NCI-H187 (cell line): ENCODE measurements at places on chromosomes 12 and 14.

DNA sequence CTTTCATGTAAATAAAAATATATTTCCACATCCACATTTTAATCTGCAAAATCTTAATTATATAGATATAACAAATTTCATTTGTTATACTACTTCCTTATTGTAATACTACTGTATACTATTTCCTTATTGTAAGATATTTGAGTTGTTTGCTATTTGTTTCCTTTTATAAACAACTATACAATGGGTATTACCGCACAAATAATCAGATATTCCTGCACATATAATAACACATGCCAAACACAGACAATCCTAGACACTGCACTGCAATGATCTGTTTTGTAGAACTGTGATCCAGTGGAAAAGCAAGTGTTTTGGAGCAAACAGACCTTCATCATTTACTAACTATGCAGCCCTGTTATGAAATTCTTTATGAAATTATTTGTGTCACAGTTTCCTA is 30.5 kb downstream of the PRKD1 start:
- DNase-seq: no peak

DNA sequence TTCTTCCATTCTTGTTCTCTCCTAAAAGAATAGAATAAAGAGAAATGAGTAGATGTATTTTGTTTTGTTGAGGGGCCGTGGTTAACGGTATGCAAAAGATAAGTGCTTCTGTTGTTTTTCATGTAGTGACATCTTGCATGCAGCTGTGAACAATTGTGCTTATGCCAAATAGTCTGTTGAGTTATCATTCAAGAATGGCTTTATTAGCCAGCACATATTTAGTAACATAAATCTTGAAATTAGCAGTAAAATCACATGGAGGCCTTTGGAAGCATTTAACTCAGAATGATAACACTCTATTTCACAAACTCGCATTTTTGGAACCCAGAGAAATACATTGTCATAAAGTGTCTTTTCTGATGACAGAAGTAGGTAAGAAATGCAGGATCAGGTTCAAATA is 1772.0 kb upstream of the FLRT2 start:
- no peak for DNase-seq

GRCh38 chr14:61678975-61679374 is 16.3 kb upstream of the HIF1A start:
- no peak for DNase-seq

DNA sequence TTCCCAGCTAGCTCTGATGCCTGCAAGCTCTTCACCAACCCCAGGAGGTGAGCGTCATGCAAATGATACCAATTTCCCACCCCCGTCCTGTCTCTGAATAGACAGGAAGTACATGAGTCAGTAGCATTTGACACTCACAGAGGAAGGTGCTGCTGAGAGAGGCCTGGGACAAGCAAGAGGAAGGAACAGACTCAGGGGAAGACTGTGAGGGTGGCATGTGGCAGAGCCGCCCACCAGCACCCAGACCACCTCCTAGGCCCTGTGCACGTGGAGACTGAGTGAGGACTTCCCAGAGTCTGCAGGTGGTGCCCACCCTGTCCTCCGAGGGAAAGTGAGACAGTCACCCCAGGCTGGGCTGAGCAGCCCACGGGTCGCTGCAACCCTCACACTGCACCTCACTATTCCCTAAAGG is 199.5 kb upstream of the SFSWAP start:
- DNase-seq: no peak

- DNase-seq: no peak
Measured at GRCh38 chr12:3055026-3055703, 22.0 kb upstream of the TSPAN9 start.

GRCh38 chr12:85260896-85261295 is 19.1 kb upstream of the ALX1 start:
- DNase-seq: no peak

GRCh38 chr12:49397000-49397399 is 29.7 kb downstream of the SPATS2 start:
- no peak for DNase-seq

GRCh38 chr14:74064883-74065282 is 19.4 kb downstream of the ALDH6A1 start:
- no peak for DNase-seq

DNA sequence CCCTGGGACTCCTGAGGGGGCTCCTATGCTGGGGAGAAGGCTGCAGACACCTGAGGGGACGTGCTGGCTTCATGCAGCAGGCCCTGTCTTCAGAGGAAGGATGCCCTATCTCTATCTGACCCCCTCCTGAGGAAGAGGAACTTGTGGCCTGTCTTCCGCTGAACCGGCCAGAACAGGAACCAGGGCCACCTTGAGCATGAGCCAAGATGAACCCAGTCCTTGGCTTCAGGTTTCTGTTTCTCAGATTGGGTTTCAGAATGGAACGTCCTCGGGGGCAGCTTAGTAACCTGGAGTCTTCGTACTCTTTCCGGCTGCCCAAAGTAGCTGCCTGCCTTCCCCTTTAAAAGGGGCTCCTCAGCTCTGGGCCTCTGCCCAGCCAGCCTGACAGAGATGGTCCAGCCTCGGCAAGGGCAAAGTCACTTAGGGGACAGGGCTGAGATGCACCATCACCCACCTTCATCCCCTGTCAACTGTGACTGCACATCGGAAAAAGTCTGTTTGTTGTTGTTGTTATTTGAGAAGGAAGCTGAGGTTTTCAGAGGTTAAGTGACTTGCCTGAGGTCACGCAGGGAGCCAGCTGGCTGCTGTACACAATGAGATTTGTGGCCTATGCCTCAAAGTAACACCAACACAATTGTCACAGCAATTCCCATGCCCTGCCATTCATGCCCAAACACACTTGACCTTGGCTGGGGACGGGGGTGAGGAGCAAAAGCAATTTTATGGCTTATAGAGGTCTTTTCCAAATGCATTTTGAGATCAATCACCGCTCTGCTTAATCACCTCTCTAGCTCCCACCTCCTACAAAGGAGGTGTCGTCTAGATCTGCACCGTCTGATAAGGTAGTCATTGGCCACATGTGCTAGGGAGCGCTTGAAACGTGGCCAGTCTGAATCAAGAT is 13.4 kb downstream of the ASB2 start:
- no peak for DNase-seq

- no peak for DNase-seq
Measured at GRCh38 chr12:102549691-102550090, 69.3 kb upstream of the IGF1 start.

DNA sequence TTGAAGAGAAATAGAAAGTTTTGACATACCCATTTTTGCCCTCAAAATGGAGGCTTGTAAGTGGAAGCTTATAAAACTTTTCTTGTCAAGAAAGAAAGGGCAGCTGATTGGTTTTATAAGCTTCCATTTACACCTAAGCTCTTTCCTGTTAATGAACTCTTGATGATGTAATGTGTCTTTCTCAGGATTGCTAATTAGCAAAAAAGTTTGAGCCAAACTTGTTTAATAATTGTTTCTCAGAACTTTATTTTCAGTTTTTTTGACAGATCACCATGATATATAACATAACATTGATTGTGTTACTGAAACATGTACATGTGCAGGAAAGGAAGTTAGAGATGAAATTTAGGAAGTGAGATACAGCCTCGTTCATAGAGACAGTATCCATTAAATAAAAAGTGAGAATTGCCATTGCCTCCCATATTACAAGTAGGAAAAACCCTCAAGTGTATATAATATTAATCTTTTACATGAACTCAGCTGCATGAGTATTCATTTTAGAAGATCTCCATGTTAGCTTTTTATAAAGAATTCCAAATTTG is 26.8 kb downstream of the RIC8B start:
- no peak for DNase-seq

DNA sequence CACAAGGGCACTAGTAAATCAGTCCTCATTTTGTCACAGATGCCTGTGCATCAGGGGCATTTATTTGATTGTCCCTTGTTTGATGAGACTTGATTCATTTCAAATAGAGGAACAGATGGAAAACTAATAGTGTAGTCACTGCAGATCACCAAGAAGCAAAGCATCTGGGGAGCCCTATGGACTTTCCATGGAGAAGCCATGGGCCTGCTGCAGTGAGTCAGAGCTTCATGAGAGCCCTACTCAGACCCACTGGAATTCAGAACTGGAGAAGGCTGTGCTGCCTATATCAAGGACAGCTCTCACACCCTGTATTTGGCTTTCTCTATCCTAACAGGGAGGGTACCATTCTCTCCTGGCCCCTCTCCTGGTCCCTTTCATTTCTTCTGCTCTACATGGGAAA is 126.2 kb downstream of the GRIP1 start:
- DNase-seq: no peak

GRCh38 chr12:47231456-47231855 is 151.7 kb upstream of the AMIGO2 start:
- no peak for DNase-seq

GRCh38 chr14:72686832-72687231 is 207.1 kb downstream of the DPF3 start:
- no peak for DNase-seq

DNA sequence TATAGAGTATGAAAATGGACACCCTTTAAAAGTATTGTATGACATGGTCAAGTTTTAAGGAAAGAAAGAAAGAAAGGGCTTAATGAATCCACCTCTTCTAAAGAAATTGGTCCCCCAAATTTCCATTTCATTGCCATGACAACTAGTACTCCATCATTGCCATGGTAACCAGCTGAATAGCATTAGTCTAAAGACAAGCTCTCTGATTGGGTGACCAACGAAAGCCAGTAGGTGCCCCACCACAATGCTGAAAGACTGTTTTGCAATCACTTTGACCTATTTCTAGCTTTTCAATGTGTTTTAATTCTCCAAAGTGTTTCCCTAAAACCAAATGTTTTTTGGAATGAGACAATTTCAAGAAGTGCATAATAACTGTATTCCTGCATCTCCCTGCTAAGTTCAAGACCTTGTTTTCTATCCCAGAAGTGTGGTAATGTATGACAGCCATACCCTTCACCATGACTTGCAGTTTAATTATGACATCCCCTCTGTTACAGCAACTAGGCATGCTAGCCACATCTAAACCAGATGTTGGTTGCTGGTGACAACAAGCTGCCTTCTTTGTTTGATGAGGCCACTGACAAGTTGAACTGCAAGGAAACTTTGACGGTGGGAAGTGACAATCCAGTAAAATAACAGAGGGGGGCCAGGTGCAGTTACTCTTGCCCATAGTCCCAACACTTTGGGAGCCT is 46.7 kb downstream of the KICS2 start:
- no peak for DNase-seq

DNA sequence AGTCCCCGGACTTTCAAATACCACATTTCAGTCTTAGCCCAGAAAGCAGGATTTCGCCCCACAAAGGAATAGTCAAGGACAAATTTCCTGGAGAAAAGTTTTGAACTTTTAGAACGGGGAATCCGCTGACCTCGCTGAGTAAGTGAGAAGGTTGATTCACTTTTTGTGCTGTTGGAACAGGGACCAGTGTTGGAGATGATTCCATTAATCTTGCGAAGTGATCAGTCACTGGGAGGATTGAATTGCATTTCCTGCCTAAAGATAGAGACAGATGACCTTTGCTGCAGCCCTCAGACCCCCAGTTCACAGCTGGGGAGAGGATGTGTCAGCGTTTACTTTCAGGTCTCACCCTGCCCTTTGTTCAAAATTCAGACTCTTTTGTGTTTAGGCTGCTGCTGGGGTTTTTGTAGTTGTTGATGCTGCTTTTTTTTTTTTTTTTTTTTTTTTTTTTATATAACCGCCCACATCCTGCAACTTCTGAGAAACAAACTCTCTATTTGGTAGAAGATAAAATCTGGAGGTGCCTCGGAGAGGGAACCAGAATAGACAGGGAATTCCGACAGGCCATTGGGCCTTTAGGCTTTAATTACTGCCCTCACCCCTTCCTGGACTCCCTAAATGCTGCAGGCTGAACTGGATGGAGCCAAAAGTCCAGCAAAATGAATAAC is 9.8 kb upstream of the KDM2B start:
- DNase-seq: no peak

- no peak for DNase-seq
Measured at GRCh38 chr12:119838826-119839600, 38.1 kb downstream of the CIT start.

GRCh38 chr12:122368361-122369073 is 54.0 kb downstream of the CLIP1 start:
- no peak for DNase-seq

- DNase-seq: no peak
Measured at GRCh38 chr12:116604951-116605641, 45.9 kb downstream of the MAP1LC3B2 start.

GRCh38 chr14:97361958-97362357 is 564.8 kb downstream of the VRK1 start:
- no peak for DNase-seq

DNA sequence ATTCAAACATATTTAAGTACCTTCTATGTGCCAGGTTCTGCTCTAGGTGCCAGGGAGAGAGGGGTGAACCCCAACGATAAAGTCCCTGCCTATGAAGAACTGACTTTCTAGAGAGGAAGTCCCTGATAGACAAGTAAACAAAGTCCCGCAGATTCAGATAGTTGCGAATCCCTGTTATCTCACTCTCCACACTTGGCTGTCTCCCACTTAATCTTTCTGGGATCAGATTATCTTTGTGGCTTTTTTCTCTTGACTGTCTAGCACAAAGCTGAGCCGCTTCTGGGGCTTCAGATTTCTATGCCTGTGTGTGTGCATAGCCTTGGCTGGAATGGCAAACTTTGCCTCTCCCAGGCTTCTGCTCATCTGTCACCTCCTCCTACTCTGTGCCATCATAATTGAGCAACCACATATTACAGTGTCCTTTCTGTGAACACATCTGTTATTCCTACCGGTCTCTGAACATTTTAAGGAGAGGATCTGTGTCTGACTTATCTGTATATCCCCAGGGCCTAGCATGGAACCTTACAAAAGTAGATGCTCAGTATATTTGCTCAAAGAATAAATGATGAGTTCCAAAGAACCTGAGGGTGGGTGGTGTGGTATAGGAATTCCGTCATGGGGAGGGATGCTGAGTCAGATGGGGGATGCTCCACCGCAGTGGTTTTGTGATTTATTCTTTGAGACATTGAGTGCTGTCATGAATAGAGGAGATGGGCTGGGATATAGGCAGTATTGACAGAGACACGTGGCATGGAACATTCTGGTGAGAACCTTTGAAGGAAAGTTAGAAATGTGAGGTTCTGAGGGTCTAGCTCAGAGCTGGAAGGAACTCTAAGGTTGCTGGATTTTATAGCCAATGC is 28.5 kb downstream of the RGS6 start:
- no peak for DNase-seq

DNA sequence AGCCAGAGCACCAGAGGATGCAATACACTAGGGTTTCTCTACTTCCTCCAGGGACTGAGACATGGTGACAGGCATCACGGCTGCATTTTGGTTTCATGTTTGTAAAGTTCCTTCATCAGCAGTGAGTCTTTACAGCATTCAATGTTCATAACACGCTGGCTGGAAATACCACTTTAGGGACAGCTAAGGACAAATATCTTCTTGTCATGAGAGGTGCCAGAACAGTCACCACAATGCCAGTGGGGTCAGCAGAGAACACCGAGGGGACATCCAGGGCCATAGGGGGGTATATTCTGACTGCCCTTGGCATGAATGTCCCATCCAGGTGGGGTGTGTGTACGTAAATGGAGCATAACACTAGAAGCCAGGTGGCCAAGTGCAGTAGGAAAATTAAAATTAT is 72.3 kb downstream of the CCDC60 start:
- DNase-seq: no peak
